T-helper 17 cell (primary cell): ENCODE measurements at places on chromosomes 7 and 10.

- no peak for DNase-seq
These were observed 20.3 kb downstream of the SMURF1 start for GRCh38 chr7:99123571-99124033.

DNA sequence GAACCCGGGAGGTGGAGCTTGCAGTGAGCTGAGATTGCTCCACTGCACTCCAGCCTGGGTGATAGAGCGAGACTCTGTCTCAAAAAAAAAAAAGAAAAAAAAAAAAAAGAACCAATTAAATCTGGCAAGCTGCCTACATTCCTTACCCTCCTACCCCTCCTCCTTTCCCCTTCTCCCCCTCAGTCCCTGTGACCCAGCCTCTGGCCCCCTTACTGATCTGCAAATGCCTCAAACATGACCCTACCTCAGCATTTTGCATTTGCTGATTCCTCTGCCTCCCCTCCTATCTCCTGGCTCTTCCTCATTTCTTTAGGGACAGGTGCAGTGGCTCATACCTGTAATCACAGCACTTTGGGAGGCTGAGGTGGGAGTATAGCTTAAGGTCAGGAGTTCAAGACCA lies 19.3 kb downstream of the CDHR3 start:
- no peak for DNase-seq

DNA sequence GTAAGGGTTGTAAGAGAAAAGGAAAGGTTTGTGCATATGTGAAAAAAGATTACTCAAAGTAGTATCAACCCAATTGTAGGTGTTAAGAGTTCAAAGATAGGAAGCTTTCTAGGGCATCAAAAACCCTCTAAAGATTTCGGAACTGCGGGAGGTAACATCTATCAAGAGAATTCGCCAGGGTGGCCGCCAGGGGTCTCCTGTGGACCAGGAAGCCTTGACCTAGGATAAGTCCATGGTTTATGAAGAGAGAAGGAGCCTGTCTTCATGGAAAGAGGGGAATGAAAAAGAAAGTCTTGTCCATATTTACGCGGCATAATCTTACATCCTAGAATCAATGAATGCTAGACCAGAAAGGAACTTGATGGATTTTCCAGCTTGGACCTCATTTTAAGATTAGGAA lies 140.7 kb upstream of the CALCR start:
- no peak for DNase-seq

GRCh38 chr10:125641398-125641797 lies 41.6 kb downstream of the TEX36 start:
- no peak for DNase-seq

DNA sequence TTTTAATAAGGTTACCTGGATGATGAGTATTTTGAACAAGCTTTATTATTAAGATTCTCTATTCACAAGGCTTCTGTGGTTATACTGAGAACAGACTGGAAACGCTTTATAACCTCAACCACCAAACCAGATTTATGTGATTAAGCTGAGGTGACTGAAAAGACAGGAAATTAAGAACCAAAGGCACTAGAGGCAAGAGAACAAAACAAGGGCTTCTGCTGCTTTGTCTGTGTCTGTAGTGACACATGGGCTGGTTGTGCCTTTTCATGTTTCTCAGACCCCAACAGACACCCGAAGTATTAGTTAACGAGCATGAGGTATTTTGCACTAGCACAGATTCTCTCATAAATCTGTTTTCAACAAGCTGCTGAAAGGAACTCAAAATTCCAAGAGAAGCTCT lies 64.4 kb downstream of the RAPGEF5 start:
- DNase-seq, result no peak

DNA sequence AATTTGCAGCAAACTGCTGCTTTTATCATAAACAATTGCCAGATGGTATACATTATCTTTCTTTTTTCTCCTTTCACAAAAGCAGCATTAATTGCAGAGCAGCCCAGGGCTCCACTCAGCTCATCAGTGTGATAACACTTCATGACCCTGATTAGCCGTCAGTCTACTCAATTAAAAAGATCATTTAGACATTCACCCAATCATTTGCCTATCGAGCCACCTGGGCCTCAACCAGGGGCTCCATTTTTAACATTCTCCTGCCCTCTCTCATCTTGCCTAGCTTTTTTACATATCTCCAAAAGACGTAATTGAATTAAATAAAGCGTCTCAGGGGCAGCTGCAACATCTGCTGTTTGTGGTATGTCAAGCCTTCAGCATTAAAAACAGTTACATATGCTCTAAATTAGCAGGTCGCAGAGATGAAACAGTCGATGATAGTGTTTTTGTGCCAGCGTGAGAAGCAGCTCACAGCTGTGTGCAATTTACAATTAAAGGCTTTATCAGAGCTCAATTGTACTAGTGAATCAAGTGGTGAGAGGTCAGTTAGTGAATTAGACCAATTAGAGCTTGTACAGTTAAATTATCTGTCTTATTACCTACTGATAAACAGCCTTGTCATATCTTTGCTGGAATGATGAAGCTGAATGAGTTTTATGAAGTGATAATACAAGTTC lies 522.5 kb downstream of the ETV1 start:
- DNase-seq, result no peak

- DNase-seq, result no peak
These were observed 655.0 kb upstream of the ADARB2 start for GRCh38 chr10:2392145-2392812.

DNA sequence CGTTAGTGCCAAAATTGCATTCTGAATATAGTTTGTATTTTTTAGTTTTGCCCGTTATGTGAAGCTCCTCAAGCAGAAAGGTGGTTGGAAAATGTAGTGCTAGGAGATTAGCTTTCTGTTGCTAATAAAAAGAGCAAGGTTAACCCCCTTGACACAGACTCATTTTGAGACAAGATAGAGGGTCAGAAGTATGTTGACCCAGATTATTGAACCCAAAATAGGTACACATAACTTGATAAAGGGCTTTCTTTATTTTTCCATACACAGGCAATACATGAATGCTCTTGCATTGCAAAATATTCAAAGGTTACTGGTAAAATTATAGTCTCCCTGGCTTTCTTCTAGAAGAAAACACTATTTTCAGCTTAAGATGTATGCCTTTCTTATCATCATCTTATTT lies 10.0 kb upstream of the PON2 start:
- DNase-seq, result no peak

GRCh38 chr7:101428093-101428866 lies 65.6 kb downstream of the COL26A1 start:
- no peak for DNase-seq

DNA sequence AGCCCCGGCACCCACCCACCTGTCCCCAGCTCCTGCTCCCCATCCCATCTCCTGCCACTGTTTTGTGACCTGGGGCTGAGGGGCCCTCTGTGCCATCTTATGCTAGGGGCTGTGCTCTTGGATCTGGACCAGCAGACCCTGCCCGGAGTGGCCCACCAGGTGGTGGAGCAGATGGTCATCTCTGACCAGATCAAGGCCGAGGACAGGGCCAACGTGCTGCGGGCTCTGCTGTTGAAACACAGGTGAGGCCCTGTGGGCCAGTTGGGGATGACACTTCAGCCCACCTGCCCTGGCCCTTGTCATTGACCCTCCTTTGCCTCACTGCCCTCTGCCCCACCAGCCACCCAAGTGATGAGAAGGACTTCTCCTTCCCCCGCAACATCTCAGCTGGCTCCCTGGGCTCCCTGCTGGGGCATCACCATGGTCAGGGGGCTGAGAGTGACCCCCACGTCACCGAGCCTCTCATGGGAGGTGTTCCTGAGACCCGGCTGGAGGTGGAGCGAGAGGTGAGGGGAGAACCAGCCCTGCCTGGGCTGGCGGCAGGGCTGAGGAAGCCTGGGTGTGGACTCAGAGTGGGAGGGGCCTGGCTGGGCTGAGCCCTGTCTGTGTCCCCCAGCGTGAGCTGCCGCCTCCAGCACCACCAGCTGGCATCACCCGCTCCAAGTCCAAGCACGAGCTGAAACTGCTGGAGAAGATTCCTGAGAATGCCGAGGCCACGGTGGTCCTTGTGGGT lies 10.6 kb downstream of the FASTK start:
- no peak for DNase-seq

GRCh38 chr7:142669074-142669654 lies 80.1 kb upstream of the PRSS1 start:
- no peak for DNase-seq

GRCh38 chr7:17315974-17316373 lies 17.5 kb downstream of the AHR start:
- DNase-seq, result no peak

- no peak for DNase-seq
These were observed at the start of gene TMEM130 for GRCh38 chr7:98869597-98870120. TMEM130 (minus strand) TSS chr7:98870014; CDS start chr7:98869861, 153 bp downstream.

- no peak for DNase-seq
These were observed 61.5 kb downstream of the CPVL start for GRCh38 chr7:29084832-29085231.

GRCh38 chr10:76892766-76893479 lies 744.7 kb downstream of the KCNMA1 start:
- no peak for DNase-seq

- no peak for DNase-seq
These were observed 38.2 kb downstream of the AVL9 start for GRCh38 chr7:32533276-32534029.

- no peak for DNase-seq
These were observed 137.4 kb upstream of the SEMA3D start for GRCh38 chr7:85324145-85324799.

- DNase-seq, result no peak
These were observed 18.5 kb upstream of the TNS3 start for GRCh38 chr7:47600199-47601118.

DNA sequence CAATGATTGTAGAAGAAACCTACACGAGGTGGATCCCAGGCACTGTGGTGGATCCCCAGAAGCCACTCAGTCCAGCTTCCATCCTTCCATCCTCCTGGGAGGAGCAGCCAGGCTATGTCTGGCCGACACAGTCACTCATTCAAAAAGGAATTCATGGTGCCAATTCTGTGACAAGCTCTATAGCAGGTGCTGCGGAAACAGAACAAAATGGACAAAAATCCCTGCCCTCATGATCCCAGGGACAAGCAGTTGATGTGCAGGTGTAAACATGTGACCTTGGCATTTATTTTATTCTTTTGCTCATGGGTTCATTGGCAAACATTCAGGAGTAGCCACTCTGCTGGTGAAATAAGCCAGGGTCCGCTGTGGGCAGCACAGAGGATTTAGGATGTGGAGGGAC lies 49.2 kb upstream of the FGFR2 start:
- no peak for DNase-seq

GRCh38 chr7:148695953-148696352 lies 2.8 kb upstream of the CUL1 start:
- no peak for DNase-seq

DNA sequence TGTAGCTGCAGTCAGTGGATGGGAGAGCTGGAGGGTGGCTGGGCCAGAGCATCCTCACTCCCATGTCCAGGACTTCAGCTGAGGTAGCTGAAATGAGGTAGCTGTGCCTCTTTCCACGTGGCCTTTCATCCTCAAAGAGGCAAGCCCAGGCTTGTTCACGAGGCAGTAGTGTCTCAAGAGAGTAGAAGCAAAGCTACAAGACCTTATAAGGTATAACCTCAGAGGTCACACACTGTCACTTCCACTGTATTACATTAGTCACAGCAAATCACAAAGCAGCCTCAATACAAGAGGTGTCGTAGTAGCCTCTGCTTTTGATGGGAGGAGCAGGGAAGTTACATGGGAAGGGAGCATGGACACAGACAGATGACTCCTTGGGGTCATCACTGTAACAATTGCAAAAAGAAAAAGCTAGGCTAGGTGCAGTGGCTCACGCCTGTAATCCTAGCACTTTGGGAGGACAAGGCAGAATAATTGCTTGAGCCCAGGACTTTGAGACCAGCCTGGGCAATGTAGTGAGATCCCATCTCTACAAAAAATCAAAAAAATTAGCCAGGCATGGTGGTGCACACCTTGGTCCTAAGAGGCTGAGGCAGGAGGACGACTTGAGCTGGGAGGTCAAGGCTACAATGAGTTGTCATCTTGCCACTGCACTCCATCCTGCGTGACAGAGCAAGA lies 97.5 kb downstream of the SKIDA1 start:
- DNase-seq, result no peak

GRCh38 chr10:58836176-58836700 lies 323.6 kb downstream of the BICC1 start:
- no peak for DNase-seq

GRCh38 chr10:58457761-58458616 lies 54.7 kb upstream of the BICC1 start:
- DNase-seq, result no peak

DNA sequence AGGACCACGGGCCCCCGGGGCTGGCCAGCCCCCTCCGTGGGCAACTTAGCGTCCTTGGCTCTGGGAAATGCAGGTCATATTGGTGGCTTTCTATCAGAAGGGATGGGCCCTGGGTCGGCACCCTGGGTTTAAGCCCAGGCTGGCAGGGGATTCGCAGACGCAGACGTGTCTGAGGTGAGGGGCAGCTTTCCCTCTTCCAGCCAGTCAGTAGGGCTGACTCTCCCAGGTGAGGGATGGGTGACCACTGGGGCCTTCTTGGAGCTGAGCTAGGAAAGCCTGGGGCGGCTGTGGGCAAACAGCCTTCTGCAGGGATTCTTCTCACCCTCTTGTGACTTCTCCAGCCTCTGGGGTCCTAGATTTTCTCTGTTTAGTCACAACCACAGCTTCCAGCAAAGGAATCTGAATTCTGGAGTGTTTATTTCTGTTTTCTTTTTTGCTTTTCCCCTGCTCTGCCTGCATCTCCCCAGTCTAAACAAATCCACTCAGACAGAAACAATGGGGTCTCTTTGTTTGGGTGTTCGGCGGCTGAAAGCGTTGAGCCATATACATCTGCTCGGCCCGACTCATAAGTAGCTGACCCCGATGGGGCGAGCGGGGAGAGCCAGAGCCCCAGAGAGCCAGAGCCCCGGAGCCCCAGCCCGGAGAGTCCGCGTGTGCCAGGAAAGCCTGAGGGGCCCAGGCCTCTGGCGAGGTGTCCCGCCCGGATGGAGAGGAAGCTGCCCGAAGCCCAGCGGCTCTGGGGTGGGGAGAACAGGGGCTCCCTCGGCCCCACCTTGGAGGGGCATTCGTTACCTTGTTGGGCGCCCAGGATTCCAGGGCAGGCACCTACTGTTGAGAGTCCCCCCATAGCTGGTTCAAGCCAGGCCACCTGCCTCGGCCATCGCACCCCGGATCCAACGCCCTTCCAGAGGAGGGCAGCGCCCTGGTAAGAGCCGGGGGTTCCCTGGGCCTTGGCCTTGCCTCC lies 2.0 kb downstream of the MNX1 start:
- DNase-seq, result no peak

DNA sequence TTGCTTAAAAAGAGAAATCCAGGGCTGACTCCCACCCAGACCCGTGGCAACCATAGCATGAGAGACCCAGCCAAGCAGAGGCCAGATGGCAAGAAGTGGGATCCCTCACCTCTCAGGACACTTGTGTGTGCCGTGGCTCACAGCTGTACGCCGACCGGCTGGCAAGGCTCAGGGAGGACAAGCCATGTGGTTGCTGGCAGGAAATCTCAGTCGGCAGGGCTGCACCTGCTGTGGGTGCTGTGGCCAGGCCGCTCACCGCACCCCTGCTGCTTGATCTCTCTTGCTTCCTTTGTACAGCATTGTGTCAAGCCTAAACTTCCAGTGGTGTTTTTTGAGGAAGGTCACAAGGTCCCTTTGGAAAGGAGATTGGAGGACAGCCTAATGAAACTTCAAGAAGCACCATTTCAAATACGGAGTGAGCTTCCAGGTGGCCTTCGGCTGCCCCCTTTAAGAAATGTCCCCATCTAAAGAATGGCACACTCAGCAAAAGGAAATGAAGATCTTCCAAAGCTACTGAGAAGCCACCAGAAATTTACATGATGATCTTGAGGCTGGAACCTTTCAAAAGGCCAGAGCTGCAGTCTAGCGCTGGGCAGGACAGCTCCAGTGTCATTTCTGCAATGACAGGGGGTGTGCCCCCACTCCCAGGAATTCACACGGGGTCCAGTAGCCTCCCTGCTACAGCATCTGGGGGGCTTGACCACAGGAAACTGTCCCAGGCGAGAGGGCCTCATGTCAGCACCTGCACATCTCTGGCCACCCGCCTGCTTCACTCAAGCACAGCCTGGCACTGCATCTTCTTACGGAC lies 409.0 kb upstream of the MGMT start:
- DNase-seq, result peak; percentile 29
